ENCODE measurements at places on chromosomes 13 and 19.
A peak's percentile ranks its signal among the peaks of the same experiment; 100 is the strongest.

- peak; percentile 55 for DNase-seq
These were observed 2.1 kb downstream of the EFNB2 start for GRCh38 chr13:106533101-106533942.

- no peak for DNase-seq
These were observed 4.0 kb upstream of the ZNF8 start for GRCh38 chr19:58274771-58275201.

GRCh38 chr13:46378411-46378810 is 8.6 kb downstream of the RUBCNL start:
- DNase-seq, result no peak

GRCh38 chr13:24893863-24894262 is 129.9 kb downstream of the RNF17 start:
- no peak for DNase-seq

- no peak for DNase-seq
These were observed 13.6 kb downstream of the CCDC122 start for GRCh38 chr13:43865892-43866291.

DNA sequence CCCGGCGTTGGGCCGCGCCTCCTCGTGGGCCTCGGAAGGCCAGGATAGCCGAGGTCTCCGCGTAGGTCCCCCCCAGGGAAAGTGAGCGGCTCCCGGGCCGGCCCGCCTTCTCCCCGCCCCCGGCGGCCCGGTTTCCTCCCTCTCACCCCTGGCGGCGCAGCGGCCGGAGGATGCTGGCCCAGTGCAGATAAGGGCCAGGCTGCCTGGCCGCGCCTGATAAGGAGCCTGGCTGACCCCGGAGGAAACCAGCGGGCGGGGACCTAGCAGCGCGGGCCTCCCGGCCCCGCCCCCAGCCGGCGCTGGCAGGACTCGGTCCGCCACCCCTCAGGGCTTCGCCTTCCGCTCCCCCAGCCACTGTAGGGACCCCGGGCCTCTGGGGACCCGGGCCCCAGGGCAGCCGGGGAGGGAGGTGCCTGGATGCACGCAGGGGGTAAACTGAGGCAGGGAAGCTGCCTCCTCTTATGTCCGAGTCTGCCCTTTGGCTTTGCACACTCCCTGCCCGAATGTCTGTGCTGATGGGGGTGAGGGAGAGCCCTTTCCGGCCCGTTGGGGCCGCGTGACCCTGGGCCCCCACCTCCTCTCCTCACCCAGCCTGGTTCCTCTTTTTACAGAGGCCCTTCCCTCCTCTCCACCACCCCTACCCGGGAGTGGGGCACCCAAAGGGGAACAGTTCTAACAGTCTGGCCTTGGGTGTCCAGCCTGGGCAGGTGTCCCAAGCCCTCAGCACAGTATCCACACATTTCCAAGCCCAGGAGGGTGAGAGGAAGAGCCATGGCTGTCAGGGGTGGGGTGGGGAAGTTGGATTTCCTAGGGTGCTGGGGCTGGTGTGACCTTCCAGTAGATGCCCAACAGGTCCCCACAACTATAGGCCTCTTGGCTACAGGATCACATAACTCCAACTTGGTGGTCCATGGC is at the start of gene LYL1:
Gene LYL1 (minus strand): TSS at position 193 of the 915 bp plus-strand sequence. CDS start 1,687 bp downstream, outside the sequence.
- peak; percentile 65 for DNase-seq

- no peak for DNase-seq
These were observed 8.7 kb downstream of the RPS28 start for GRCh38 chr19:8329996-8330395.

- no peak for DNase-seq
These were observed 3.6 kb upstream of the IFNL2 start for GRCh38 chr19:39264306-39265290.

- no peak for DNase-seq
These were observed 17.1 kb downstream of the COL4A2 start for GRCh38 chr13:110324026-110324749.

GRCh38 chr13:47678201-47678968 is 322.7 kb downstream of the SUCLA2 start:
- DNase-seq, result no peak

Measured in stimulated activated naive CD8-positive, alpha-beta T cell treated with anti-CD3 and anti-CD28 coated beads, Interleukin-15, Interleukin-2, amounts not matched to agents 100 U/mL and 50 U/mL, for 24 hours (primary cell).